Globus pallidus (tissue), 1 donor: ENCODE measurements at places on chromosomes 12 and 14.

DNA sequence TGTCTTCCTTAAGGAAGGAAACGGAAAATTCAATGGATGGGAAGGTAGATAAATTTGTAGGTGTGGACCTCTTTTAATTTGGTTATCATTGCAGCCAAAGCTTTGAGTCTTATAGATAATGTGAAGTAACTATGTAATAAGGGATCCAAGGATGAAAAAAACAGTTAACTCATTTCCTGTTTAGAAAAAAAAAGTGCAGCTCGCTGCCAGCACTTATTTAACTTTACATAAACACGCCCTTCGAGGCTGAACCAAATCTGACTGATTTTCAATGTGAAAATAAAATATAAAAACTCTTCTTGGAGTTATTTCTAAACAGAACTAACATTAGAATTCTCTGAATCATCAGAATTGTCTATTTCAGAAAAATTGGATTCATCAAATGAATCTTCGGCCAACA is 7.0 kb downstream of the NUBPL start:
- DNase-seq, result no peak

- DNase-seq, result no peak
Observed at GRCh38 chr14:43789458-43789857, 717.6 kb downstream of the FSCB start.

GRCh38 chr12:50201987-50202521 is 34.9 kb upstream of the CERS5 start:
- no peak for DNase-seq

DNA sequence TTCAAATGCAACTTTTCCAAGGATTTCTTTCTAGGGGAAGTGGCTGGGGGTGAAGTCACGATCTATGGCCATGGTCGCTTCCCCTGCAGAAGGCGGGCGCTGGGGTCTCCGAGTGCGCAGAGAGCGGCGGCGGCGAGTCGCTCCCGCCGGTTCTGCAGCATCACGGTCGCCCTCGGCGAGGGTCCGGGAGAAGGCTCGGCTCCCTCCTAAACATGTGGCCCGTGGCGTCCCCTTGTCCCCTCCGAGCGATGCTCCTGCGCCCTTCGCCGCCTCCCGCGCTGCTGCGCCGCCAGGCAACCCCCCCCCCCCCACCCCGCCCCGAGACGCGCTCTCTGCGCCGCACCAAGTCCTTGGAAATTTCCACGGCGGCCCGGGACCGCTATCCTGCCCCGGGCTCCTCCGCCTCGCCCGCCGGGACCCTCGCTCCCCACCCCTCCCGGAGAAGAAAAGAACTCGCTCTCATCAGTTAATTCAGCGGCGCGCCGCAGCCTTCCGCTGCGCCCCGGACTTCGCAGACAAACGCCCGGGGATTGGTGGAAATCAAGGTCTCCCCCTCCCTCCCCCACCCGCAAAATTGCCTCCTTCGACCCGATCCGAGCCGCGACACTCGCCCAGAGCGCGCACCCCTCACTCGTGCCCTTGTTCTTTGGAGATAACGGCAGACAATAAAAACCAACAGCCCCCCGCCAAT is at the start of gene ST8SIA1:
TSS of gene ST8SIA1 (minus strand) at position 298 of the 691 bp plus-strand sequence. CDS start 475 bp downstream, outside the sequence.
- DNase-seq, result no peak

GRCh38 chr12:114598111-114598510 is 85.9 kb downstream of the TBX3 start:
- DNase-seq, result no peak

DNA sequence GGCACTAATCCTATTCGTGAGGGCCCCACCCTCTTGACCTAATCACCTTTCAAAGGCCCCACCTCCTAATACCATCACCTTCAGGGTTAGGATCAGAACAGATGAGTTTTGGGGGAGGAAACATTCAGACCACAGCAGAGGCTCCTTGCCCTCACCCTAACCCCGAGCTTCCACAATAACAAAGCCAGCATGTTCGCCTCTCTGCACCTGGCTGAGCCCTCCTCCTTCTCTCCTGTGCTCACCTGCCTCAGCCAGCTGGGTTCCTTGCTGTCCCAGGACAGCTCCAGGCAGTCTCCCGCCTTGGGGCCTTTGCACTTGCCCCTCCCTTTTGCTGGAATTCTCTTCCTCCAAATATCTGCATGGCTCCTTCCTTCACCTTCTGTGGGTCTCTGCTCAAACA is 9.7 kb upstream of the RAN start:
- DNase-seq, result no peak

GRCh38 chr12:96190413-96191108 is 3.6 kb upstream of the ELK3 start:
- DNase-seq, result no peak

DNA sequence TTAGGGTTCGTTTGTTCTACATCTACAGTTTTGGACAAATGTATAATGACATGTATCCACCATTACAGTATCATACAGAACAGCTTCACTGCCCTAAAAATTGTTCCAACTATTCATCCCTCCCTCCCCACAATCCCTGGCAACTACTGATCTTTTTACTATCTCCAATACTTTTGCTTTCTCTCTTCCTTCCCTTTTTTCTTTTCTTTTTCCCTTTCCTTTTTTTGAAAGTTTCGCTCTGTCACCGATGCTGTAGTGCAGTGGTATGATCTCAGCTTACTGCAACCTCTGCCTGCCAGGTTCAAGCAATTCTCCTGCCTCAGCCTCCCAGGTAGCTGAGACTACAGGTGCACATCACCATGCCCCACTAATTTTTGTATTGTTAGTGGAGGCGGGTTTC is 2.6 kb upstream of the ACOT4 start:
- no peak for DNase-seq

DNA sequence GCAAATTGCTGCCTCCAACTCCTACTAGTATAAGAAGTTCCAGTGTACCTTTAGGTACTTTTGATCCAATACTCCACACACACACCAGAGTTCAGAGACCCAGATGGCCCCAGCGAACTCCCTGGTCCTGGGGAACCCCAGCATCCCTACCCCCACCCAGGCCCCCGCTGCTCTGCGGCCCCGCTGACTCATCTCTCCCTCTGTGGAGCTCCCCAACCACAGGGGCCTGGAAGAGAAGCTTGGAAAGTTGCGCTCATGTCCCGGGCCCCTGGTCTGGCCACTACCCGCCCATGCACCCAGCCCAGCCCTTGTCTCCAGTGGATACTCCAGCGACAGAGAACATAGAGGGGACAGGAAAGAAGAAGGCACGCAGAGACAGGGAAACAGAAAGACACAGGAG is 4.2 kb upstream of the SP7 start:
- no peak for DNase-seq

- DNase-seq, result no peak
Observed at GRCh38 chr12:86290615-86291014, 34.4 kb upstream of the MGAT4C start.

- DNase-seq, result no peak
Observed at GRCh38 chr14:23546450-23547035, 5.0 kb downstream of the ZFHX2 start.

DNA sequence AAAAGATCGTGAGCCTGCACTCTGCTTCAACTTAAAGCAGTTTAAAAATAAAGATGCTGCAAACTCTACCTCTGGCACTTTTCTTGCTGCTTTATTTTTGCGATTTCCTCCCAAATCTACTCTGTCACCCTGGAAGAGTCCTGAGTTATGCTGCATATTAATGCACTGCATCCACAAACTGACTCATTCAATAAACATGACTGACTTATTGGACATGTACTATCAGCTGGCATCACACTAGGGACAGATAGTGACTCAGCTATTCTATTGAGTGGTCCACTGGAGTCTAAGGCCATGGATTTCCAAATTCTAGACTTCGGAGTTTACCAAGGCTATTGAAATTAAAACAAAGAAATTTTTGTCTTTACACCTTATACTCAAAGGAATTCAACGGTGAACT is 90.7 kb upstream of the PTPRR start:
- no peak for DNase-seq

DNA sequence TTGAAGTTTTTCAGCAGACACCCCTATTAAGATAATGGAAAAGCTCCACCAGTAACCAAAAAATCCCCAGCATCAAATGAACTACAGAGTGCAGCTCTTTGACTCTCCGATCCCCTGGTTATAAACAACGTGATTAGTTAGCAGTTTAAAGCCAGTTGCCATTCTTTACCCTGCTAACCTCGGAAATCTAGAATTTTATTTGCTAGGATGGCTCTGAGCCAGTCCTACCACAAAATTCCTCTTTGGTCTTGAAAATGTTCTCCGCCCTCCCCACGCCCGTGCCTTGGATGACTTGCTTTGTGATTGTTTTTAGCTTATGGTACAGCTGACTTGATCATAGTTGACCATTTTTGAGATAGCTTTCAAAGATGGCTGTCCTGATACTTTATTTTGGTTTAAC is 1.2 kb downstream of the KLHDC2 start:
- DNase-seq, result peak; percentile 3

DNA sequence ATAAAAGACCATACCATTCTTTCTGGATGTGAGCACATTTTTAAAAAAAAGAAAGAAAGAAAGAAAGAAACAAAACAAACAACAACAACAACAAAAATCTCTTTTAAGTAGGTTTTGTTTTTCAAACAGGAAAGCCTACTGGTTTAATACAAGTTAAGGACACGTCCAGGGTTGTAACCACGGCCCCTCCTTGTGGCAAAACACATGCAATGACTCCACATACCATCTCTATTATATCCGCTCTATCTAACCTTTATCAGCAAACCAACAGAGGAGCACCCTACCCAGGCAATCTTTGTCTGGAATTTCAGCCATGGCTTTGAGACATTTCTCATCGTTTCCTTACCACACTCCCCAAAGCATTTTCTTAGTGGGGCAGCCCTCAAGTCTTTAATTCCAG is 360.5 kb upstream of the TMPO start:
- DNase-seq, result no peak

DNA sequence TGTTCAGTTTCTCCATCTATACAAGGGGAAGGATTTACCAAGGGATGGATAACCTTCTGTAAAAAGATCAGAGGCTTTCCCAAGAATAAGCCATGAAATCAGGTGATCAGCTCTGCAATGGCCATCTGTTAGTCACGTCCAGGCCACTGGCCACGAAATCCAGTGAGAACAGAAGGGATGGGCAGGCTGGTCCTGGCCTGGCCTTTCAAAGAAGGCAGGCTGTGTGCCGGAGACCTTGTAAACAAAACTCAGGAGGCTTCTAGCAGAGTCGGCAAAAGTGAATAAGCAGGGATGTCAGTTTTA is 68.5 kb downstream of the RNF34 start:
- no peak for DNase-seq

DNA sequence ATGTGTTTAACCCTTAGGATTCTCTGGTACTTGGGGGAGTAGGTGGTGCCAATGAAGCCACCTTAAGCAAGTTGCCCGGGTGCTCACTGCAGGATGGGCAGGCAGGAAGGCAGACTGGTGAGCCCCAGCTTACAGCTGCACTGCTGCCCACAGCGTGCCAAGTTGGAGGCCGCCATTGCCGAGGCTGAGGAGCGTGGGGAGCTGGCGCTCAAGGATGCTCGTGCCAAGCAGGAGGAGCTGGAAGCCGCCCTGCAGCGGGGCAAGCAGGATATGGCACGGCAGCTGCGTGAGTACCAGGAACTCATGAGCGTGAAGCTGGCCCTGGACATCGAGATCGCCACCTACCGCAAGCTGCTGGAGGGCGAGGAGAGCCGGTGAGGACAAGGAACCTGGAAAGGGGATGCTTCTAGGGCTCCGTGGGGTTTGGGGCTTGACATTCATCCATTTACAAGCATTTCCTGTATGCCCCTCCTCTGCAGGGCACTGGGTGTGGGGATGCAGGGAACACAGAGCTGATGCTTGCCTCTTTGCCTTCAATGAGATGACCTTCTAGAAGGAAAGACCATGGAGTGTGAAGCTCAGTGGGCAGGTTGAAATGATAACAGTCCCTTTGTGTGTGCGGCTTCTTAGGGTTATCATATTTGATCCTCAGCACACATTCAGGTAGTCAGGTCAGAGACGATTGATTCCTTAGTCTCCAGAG is 12.4 kb downstream of the KRT7 start:
- DNase-seq, result no peak

DNA sequence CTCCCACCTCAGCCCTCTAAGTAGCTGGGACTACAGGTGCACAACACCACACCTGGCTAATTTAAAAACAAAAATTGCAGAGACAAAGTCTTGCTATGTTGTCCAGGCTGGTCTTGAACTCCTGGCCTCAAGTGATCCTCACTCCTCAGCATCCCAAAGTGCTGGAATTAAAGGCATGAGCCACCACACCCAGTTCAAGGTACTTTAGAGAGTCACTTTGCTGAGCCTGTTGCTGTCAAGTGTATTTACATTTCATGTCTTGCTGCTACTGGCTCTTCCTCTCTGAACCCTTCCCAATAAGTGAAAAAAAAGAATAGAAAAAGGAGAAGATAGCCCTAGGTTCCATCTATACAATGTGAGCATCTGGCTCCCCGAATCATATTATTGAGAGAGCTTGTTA is 38.4 kb downstream of the SLCO1A2 start:
- no peak for DNase-seq
